Muscle of back (tissue), 13 donors: ENCODE measurements at places on chromosomes 4 and X. TPM values are rescaled to one million over a fixed set of nuclear protein-coding genes. Genes with fewer than 3 reads are reported as not detected.

- DNase-seq: peak; percentile 16
These were observed 201.0 kb upstream of the ARSJ start for GRCh38 chr4:114180481-114180880.

- no peak for DNase-seq
These were observed 9.2 kb upstream of the EIF4E start for GRCh38 chr4:98937986-98938720.

GRCh38 chr4:89837993-89838390 is 1.0 kb upstream of the SNCA start:
- DNase-seq: no peak

DNA sequence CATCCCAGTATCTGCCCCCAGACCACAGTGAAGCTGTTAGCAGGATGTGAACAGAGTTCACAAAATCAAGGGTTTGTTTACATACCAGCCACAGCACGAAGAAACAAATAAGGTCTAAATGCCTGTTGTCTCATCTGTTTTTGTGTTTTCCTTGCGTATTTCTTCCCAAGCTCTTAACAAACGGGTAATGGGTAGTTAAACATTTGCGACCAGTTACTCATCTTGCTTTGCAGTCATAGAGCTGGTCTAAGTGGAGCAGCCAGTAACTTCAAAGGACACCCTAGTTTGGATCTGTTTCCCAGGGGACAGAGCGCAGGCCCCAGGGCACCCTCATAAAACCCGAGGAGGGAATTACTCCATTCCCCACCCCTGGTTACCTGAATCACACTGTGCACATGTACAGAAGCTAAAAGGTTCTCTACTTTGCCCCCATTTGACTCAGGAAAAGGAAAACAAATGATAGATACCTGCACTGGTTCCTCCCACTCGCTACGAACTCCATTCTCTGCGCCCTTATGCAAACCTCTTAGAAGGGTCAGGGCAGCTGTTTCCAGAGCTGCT is 68.8 kb downstream of the MAML3 start:
- no peak for DNase-seq

DNA sequence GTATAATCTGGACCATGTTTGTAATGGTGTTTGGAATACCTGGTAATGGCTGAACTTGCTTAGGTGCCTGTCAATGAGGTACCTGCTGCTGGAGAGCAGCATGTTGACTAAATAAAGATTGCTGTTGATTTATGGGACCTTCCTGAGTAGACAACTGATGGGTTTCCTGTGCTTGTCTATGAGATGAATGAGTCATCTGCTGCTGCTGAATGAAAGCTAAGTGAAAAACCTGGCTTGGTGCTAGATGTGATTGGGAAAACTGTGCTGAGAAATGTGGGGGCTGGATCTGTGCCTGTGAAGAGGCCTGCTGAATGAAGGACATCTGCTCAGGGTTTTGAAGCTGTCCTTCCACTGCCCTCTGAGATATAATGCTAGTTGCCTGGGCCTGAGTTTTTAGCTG is 69.6 kb downstream of the WNK3 start:
- peak; percentile 17 for DNase-seq

DNA sequence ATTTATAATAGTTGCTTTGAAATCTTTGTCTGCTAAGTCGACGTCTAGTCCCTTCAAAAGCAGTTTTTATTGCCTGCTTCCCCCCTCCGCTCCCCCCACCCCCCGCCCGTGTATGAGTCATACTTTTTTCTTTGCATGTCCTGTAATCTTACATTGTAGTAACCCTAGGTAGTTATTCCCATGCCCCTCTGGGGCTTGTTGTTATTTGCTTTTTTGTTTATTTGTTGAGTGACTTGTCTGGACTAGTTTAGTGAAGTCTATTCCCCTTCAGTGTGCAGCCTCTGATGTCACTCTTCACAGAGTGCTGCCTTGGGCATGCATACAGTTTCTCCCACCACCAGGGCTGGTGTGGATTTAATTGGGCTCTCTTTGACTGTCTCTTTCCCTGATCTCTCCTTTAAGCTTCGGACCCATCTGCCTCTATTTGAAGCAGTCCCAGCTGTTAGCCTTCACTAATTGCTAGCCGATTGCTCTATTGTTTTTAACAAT is 86.2 kb downstream of the PPEF1 start:
- DNase-seq: no peak

- no peak for DNase-seq
These were observed 27.6 kb downstream of the HTRA3 start for GRCh38 chr4:8297141-8297601.

The COL4A6 gene
- 2.7 TPM for polyA plus RNA-seq

DNA sequence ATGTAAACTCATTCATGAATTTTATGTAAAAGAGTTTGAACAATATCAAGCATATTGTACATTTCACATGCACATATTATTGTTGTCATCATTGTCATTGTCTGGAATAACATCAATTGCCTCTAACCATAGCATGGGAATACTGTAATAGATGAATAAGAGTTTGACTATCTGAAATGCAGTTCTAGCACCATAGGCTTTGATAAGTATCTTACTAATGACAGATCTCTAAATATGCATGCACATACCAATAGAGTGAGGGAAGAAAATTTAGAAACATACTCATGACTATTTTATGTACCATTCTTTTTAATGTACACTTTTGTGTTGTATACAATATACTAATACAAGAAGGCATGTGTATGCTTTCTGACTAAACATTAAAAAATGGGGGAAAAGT is 161.6 kb upstream of the SPRY1 start:
- no peak for DNase-seq
